ENCODE measurements at places on chromosomes 7 and 10. TPM values are rescaled to one million over a fixed set of nuclear protein-coding genes. Genes with fewer than 3 reads are reported as not detected.

The TMEM236 gene
- total RNA-seq = not detected

The SPDYE2 gene
- total RNA-seq = not detected

The SCART1 gene
- total RNA-seq = 1.8 TPM

The EVX1 gene
- 0.21 TPM for total RNA-seq

- no peak for DNase-seq
These were observed 19.7 kb upstream of the PRPF18 start for GRCh38 chr10:13567030-13567429.

- no peak for DNase-seq
These were observed 285.6 kb upstream of the POM121L12 start for GRCh38 chr7:52749880-52750279.

GRCh38 chr7:123635551-123636359 is 19.9 kb upstream of the LMOD2 start:
- no peak for DNase-seq

GRCh38 chr7:123770378-123770777 is 21.6 kb upstream of the WASL start:
- DNase-seq = no peak

- DNase-seq = no peak
These were observed 147.6 kb upstream of the CSTF2T start for GRCh38 chr10:51846856-51847506.

- DNase-seq = no peak
These were observed 88.5 kb downstream of the IPMK start for GRCh38 chr10:58179238-58179637.

DNA sequence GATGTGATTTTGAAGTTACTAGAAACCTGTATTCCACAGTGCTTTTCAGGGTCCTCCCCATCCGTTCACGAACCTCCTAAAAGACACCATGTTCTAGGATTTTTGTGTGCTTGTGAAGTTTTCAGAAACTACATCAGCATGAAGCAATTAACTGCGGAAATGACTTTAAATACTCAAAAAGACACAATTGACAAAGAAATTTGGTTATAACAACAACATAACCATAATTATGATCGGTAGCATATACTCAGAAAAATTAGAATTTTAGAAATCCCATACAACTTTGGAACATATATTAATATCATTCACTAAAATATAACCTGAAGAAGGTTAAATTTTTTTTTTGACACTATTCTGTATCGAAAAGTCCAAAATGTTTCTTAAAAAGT is 43.8 kb upstream of the FAM20C start:
- DNase-seq = no peak
